ENCODE measurements at places on chromosomes 11 and 22.

- DNase-seq: no peak
Observed at GRCh38 chr22:26286091-26286820, 117.0 kb downstream of the SEZ6L start.

GRCh38 chr11:121841487-121842191 is 274.4 kb downstream of the BLID start:
- no peak for DNase-seq

- DNase-seq: no peak
Observed at GRCh38 chr22:28344918-28345703, 334.5 kb downstream of the TTC28 start.

DNA sequence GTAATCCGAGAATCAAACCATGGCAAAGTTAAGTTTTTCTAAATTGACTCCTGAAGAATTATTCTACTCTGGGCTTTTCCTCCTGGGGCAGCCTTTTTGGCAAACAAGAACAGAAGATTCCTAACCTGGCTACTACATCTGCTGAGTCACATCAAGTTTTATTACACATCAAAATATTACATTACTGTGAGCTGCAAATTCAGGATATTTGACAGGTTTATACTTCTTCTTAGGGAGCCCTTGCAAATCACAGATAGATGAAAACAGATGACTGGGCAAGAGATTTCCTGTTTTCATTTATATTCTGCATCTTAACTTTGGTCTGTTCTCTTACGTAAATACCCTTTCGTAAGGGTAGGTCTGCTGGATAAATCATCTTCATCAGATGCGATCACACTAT is 23.6 kb downstream of the XRRA1 start:
- no peak for DNase-seq

DNA sequence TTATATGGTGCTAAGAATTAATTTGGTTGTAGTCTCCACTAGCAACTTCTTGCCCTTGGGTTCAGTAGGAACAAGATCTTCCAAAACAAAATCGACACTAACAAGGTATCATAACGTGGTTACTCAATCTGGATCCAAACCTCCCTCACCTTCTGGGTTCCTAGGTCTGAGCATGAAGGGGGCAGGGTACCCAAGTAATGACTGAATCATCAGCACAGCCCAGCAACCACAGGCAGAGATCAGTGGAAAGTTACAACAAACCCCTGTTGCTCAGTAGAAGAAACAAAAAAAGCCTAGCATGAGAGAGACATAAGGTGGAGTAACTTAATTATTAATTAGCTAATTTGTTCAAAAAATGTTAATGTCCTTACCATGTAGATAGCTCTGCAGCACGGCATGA is 221.4 kb downstream of the BLID start:
- DNase-seq: no peak

DNA sequence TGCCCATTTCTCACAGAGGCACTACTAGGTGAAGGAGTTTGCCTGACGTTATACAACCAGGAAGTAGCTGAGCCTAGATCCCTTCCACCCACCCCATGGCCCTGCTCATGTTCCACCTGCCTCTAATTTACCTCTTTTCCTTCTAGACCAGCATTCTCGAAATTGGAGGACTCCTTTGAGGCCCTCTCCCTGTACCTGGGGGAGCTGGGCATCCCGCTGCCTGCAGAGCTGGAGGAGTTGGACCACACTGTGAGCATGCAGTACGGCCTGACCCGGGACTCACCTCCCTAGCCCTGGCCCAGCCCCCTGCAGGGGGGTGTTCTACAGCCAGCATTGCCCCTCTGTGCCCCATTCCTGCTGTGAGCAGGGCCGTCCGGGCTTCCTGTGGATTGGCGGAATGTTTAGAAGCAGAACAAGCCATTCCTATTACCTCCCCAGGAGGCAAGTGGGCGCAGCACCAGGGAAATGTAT is 14.1 kb downstream of the PIK3IP1 start:
- DNase-seq: no peak

- peak; percentile 89 for DNase-seq
Observed at GRCh38 chr22:21045585-21046294, at the start of gene LRRC74B. TSS of gene LRRC74B (plus strand) at chr22:21045946. CDS start at chr22:21045987, 41 bp downstream.

- no peak for DNase-seq
Observed at GRCh38 chr11:34787895-34788294, 128.3 kb downstream of the APIP start.

GRCh38 chr22:39150848-39151215 is 1.6 kb downstream of the CBX7 start:
- peak; percentile 2 for DNase-seq

GRCh38 chr22:33579448-33580093 is 340.7 kb downstream of the LARGE1 start:
- DNase-seq: peak; percentile 47

- no peak for DNase-seq
Observed at GRCh38 chr11:110691926-110692325, 20.3 kb downstream of the ARHGAP20 start.

GRCh38 chr11:93540896-93541553 is 2.2 kb downstream of the SMCO4 start:
- no peak for DNase-seq

DNA sequence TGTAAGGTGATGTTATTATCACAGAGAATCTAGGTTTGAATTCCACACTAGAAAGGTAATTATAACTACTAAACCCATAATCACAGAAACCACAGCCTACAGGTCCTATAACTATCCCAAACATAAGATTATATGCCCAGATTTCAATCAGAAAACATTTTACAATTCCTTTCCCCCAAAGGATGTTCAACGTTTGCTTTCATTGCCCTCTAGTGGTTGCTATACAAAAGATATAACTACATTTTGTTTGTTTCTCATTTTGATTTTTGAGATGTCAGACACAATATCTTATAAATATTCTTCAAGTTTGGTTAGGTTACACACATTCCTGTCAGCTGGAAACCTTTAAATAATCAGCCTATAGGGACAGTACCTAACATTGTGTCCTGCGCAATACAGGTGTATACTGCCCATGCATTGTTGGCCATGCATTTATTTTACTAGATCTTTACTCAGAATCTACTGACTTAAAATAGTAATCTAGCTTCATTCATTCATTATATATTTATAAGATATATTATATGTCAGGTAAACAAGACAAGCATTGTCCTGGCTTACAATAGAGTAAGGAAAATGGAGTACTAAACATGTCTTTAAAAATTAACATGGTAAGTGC is 530.5 kb upstream of the CCDC90B start:
- no peak for DNase-seq

GRCh38 chr11:35380603-35381002 is 38.8 kb downstream of the SLC1A2 start:
- DNase-seq: no peak

DNA sequence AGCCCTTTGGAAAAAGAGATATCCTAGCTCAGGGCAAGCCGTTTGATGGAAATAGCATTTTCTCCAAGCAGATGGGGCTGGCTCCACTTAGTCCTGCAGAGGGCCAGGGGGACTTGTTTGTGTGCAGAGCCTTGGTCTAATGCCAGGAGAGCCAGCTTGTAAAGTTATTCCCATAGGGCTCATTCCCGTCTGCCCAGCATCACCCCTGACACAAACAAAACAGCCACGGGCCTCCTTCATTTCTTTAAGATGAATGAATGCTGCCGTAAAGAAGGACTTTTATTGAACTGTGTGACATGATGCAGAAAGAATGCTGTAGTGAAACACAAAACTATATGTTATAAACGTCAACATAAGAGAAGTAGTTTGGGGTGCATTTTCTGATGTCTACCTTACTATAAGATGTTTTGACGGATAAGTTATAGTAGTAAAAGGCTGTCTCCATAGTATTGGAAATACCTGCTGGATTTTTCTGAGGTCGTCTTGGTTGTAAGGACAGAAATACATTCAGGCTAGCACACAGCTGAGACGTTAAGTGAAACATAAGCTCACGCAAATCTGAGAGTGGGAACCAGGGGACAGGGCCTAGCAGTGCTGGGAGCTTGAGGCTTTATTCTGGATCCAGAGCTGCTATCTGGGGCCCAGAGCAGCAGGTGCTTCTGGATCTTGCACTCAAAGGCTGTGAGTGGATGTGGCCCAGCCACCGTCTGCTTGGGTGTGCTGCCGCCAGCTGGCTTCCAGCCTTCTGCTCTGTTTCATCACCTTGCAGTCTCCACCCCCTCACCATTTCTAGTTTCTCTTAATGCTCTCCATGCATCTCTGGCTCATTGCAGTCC is 53.3 kb downstream of the NCAM1 start:
- DNase-seq: peak; percentile 44

GRCh38 chr11:34425360-34425759 is 13.4 kb upstream of the CAT start:
- no peak for DNase-seq

DNA sequence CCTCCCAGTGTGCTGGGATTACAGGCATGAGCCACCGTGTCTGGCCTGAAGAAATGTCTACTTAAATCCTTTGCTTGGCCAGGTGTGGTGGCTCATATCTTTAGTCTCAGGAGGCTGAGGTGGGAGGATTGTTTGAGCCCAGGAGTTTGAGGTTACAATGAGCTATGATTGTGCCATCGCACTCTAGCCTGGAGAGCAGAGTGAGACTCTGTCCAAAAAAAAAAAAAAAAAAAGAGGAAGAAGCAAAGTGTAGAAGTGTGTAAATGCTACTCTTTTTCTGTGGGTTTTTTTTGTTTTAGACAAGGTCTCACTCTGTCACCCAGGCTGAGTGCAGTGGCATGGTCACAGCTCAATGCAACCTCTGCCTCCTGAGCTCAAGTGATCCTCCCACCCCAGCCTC is 6.4 kb upstream of the ATG16L2 start:
- DNase-seq: no peak

DNA sequence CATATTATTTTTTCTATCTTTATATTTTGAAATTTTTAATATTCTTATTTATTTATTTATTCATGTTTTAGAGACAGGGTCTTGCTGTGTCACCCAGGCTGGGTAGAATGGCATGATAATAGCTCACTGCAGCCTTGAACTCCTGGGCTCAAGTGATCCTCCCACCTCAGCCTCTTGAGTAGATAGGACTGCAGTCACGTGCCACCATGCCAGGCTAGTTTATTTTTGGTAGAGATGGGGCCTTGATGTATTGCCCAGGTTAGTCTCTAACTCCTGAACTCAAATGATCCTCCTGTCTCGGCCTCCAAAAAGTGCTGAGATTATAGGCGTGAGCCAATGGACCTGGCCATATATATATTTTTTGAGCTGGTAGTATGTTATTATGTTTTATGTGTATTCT is 2.4 kb upstream of the SPDYC start:
- no peak for DNase-seq

DNA sequence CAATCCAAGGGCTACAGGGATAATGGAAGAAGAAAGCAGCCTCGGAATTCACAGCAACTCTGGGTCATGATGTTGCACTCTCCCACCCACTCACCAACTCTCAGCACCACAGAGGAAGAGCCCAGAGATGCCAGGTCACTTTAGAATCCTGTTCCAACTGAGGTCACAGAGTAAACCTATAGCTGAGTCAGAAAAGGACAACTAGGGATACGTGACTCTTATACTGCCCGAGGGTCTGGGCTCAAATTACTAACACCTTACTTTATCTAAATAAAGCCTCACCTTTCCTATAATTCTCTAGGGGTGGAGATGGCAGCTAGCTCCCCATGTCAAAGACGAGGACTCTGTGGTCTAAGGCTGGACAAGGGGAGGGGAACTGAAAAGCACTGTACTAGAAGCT is 24.6 kb downstream of the IL18BP start:
- DNase-seq: no peak

DNA sequence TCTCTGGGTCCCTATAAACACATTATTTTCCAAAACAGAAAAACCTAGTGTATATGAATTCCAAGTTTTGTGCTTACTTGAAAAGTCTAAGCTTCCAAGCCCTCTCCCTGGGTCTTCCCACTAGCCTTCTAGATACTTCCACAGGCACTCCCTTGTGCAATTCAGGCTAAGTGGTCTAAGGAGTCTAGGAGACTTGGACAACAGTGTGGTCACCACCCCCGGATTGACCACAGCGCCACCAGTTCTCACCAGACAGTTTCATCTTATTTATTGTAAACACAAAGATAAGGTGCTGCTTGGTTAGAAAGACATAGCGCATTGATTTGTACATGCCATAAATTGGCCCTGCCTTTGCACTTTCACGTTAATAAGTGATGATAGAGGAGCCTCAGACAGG is 623.9 kb downstream of the OPCML start:
- DNase-seq: no peak

GRCh38 chr11:120750647-120751549 is 239.3 kb downstream of the GRIK4 start:
- no peak for DNase-seq

GRCh38 chr11:70671083-70671482 is 272.8 kb downstream of the CTTN start:
- DNase-seq: no peak

DNA sequence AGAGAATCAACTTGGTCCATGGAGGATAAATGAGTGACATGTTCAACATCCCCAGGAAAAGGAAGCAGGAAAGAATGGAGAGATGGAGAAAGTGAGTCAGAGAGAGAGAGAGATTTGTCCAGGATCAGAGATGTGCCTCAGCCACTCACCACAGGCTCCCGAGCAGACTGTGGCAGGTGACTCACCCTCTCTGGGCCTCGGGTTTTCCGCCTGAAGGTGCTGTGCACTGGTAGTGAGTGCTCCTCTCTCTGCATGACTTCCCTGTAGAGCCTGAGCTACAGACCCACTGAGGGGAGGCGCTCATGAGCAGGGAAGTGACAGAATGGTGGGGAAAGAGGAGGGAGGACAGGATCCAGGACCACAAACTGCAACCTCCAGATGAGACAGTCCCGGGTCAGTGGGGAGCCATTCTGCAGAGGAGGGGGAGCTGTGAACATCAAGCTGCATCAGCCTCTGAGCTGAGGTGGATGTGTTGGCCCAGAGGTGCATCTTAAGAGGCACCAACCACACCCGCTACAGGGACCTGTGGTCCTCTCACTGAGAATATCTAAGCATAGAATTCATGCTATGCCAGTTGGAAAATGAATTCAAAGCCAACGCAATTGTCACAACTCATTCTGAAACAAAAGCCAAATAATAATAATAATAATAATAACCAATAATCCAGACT is 433.4 kb downstream of the BRD1 start:
- no peak for DNase-seq

DNA sequence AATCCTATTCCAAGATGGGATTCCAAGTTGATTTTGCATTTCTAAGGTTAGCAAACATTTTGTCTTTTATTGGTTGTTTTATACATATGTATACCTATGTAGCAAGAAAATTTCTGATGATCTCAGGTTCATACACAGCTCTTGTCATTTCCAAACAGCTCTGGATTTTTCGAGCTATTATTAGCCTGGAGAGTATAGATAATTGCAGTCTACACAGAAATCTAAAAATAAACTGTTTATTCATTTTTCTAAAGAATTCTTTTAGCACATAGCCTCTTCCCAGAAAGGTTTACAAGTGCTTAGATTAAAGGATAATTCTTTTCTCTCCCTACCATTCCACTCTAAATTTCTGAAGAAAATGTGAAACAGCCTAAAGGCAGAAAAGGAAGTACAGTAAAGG is 705.0 kb downstream of the NTM start:
- no peak for DNase-seq

Measured in NCI-H146 (cell line).